NCI-H524 treated with DMSO at 0.1 percent for 48 hours (cell line): ENCODE measurements at places on chromosomes 11 and 22.

DNA sequence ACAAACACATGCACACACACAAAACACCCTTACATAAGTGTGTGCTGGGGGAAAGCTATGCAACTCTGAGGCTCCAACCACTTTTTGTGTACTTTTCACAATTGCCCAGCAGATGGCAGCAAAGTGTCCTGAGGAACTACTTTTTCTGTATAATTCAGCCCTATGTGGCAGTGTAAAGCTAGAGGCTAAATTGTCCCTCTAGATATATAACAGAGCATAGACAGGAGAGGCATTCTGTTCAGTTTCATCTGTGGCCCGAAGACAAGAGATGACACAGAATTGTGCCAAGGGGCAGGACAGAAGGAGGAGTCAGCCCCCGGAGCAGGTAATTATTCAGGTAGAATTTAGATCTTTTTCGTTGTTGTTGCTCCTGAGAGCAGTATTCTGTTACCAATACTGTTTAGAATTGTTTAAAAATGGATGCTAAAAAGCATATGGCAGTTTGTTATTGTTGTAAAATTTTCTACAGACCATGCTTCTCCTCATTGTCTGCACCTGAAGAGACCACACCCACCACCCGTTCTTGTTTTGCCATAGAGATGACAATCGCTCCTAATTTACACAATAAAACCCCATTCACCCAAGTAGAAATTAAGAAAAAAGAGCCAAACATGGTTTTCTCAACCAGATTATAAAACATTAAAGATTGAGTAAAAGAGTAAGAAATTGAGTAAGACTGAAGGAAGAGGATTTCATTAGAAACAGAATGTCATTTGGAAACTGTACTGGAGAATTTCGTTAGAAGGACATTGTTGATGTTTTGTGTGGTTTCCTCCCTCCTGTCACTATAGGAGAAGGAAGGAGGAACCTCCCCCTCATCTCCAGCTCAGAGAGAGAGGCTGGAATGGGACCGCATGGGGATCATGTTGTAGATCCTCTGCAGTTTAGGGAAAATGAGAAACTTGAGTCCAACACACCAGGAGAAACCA is 14.5 kb upstream of the MS4A7 start:
- no peak for DNase-seq

DNA sequence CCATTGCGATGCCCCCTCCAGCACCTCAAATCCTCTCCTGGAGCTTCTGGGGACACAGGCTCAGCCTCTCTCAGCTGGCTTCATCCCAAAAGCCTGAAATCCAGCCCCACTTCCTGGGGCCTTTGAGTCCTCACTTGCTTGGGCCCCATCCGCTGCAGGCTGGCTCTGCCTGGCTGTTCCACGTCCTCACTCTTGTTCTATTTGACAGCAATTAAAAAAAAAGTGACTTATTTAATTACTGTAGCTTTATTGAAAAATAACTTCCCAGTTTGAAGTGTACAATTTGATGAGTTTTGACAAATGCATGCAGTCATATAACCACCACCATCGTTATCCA is 27.2 kb downstream of the PARVG start:
- no peak for DNase-seq

DNA sequence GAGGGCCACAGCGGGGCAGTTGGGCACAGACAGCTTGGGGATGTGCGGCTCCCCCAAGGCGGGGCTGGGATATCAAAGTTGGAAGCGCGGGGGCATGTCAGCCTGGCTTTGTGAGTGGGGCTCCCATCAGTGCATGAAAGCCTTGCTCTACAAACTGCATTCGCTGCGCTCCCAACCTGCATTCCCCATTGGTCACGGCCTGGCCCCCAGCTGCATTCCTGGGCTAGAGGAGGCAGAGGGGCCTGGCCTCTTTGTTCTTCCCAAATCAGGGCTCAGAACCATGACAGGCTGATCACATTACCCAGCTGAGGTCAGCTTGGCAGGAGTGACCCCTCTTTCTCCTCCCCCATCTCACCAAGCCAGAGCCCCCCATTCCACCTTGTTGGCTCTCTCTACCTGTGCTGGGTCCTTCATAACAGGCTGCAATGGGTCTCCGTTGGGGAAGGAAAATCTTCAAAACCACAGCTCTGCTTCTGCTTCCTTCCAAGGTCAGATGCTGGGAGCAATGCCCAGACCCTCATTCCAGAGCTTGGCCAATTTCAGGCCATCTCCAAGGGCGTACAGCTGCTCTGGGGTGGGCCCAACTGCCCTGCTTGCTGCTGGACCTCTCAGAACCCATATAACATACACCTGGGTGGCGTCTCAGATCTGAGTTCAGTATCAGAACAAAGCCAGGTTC is 38.7 kb upstream of the CDON start:
- DNase-seq = no peak

DNA sequence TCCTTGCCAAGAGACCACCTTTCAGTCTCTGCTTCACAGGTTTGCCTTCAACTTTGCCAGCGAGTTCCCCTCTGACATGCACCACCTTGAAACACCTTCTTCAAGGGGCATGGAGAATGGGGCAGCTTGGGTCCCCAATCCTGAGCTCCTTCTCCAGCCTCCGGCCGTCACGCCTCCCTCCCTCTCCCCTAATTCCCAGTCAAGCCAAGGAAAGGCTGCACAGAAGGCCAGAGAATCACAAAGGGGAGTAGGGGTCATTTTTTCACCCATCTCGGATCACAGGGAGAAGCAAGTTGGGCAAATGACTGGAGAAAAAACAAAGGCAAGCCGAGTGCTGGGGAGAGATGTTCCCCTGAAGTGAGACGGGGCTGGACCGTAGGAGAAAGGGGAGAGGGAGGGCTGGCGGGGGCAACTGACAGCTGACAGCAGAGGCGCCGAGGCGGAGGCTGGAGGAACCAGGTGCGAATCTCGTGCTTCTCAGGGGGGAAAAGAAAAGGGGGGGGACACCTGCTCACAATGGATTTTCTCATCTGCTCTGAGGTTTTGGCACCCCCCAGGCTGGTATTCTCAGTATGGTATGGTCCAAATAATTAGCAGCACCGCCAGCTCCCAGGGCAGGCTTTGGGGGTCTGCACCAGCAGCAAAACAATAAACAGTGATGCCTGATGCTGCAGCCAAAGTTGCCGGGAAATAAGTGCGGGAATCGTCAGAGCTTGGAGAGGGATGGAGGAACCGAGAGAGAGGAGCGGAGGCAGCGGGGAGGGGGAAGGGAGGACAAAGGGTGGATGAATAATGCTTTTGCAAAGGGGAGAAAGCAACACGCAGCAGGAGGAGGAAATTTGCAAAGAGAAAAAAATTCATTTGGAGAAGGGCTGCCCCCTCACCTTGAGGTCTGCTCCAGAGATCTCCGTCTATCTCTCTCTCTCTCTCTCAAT is 644 bp downstream of the YPEL4 start:
- DNase-seq = no peak

DNA sequence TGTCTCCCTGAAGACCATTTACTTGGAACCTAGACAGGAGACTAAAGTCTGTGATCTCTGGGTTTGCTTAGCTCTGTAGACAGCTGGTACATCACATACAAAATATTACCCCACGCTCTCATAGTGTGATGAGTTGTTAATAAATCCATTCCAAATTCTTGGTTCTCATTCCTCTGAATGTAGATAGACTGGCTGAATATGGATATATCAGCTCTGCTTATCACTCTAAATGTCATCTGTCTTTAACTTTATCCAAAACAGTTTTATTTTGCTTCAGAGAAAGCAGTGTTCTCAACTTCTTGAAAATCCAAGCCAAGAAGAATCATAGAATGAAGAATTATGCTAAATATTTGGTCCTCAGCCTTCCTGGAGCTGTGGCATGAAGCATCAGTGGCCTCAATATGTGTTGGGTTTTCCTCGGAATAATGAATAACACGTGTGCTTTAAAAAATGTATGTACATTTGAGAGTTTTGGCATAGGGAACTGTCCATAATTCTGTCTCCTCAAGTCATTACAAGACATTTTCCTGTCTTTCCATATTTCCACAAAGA is 10.5 kb upstream of the LDLRAD3 start:
- no peak for DNase-seq

- DNase-seq = peak; percentile 39
These were observed 618.0 kb downstream of the BRD1 start for GRCh38 chr22:49209452-49210195.

DNA sequence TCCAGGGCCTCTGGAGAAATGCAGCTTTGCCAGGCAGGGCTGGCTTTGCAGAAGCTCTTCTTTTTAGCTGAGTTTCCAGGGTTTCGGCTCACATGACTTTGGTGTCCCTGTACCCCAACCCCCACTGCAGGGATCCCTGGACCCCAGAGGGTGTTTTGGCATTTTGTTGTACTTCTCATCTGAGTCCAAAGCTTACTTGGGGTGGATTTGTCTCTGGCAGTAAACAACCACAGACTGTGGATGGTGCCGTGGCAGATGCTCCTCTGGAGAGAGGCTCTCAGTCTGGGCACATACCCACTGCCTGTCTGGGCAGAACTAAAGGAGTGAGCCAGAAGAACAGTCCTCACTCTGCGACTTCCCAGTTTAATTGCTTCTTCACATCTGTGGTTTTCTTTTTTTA is 49.6 kb downstream of the COMMD9 start:
- DNase-seq = no peak

- DNase-seq = no peak
These were observed 104.9 kb downstream of the KCNC1 start for GRCh38 chr11:17839450-17839849.

DNA sequence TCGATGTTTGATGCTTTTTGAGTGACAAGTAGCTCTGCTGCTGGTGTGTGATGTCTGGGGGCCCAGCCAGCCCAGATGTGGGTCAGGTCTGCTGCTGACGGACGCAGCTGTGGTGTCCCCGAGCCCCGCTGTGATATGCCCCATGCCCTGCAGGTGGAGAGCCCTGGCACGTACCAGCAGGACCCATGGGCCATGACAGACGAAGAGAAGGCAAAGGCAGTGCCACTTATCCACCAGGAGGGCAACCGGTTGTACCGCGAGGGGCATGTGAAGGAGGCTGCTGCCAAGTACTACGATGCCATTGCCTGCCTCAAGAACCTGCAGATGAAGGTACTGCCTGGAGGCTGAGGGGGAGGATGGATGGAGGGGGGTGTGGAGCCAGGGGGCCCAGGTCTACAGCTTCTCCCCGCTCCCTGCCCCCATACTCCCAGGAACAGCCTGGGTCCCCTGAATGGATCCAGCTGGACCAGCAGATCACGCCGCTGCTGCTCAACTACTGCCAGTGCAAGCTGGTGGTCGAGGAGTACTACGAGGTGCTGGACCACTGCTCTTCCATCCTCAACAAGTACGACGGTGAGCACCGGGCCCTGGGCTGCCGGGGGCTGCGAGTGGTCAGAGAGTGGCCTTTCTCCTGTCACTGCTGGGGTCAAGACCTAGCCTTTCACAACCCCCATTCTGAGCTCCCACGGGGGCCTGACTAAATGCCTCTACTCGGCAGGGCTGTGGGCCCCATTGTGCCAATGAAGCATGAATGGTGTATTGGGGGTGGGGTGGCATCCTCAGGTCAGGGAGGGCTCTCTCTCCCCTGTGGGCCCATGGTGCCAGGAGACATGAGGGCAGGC is 7.3 kb downstream of the AIP start:
- DNase-seq = no peak

GRCh38 chr11:71940561-71941219 is 11.8 kb downstream of the RNF121 start:
- peak; percentile 80 for DNase-seq

- no peak for DNase-seq
These were observed 12.0 kb upstream of the PHLDA2 start for GRCh38 chr11:2940921-2941821.

DNA sequence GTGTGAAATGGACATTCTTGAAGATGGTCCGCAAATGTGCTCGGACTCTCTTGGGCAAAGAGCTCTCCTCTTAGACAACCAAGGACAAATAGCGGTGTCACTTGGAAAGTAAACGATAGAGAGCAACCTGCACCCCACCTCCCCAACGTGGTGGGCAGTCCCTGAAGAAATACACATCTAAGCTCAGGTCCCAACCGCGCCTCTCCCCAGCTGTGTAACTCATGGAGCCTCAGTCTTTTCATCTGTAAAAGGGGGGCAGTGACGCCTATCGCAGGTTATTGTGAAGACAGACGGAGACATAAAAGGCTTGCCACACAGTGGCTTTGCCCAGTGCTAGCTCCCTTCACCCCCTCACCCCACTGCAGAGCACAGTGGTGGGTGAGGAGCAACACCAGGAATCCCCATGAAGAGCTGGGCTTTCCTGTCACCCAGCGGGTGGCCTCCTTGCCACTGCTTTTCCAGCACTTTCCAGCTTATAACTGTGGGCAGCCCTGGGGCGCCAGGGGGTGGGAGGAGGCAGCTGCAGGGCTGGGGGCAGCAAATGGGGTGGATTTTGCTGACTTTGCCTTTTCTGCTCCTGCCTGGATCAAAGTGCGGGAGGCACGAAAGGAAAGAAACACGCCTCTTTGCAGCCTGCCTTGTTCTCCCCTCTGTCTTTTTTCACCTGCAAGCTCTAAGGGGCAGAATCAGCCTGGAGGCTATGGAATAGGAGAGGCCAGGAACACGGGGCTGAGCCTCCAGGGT is 73.7 kb upstream of the TSPAN18 start:
- DNase-seq = no peak

DNA sequence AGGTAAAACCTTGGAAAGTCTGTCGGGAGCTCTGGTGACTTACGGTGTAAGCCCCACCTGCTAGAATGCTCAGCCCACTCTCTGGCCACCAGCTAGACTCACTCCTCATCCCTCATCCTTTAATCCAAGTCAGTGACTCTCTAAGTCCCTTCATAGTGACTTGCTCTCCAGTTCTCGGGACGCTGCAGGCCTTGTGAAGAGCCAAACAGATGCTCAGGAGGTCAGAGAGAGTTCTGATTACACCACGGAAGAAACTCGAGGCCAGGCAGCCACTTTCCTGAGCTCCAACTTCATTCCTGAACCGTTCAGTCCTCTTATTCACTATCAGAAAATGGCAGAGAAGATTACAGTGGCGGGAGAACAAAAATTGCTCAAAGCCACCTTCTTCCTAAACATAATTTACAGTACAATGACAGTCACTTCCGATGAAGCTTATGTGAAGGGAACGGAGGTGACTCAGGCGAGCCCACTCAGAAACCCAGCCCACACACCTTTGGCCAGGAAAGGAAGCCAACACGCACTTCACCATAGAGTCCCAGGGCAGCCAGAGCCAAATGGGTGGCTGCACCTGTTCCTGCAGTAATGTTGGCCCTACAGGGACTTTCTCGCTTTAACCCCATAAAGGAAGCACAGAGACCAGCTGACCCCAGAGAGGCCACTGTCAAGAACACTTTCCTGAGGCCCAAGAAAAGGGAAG is 100.4 kb downstream of the GALNT18 start:
- DNase-seq = no peak

DNA sequence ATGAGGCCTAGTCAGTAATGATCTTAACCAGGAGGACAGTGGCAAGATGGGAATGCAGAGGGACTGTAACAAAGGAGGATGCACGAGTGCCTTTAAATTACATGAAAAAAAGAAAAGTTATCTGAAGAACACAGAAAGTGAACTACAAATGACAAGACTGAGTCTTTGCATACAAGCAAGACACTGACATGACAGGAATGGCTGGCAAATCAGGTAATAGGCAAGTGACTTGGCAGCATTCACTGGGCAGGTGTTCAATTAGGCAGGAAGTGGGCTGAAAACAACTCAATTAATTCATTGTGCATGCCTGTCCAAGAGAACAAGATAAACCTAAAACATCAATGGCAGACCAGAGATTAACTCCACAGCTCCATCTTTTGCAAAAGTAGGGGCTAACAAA is 24.0 kb downstream of the SMCO4 start:
- peak; percentile 43 for DNase-seq

GRCh38 chr11:96388891-96389719 is 607 bp downstream of the CCDC82 start:
- DNase-seq = no peak

- no peak for DNase-seq
These were observed 9.6 kb downstream of the WT1 start for GRCh38 chr11:32425761-32426160.

- no peak for DNase-seq
These were observed 239.5 kb upstream of the SORL1-AS1 start for GRCh38 chr11:121692236-121692635.
